ENCODE measurements at places on chromosomes 7 and 10.

- no peak for DNase-seq
Observed at GRCh38 chr7:30647589-30648364, 34.5 kb downstream of the CRHR2 start.

DNA sequence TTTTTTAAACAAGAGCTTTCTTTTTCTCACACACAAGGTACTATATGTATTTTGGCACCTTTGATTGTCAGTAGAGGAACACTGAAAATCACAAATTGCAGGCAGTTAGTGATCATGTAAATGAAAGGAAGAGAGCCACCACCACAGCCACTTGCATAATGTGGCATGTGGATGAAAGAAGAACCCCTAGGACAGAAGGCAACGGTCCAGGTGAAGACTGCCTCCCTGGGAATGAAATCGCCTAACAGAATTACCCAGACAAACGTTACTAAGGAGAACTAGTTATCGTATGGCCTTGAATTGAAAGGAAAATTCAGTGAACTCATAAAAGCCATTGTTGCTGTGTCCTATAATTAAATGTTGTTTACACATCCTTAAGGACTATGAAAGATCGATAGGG, 41.2 kb upstream of the PTPRZ1 start:
- DNase-seq = no peak

- DNase-seq = no peak
Observed at GRCh38 chr7:34277016-34277802, 371.9 kb downstream of the BMPER start.

GRCh38 chr10:120121768-120122167, 229.2 kb downstream of the SEC23IP start:
- DNase-seq = no peak

DNA sequence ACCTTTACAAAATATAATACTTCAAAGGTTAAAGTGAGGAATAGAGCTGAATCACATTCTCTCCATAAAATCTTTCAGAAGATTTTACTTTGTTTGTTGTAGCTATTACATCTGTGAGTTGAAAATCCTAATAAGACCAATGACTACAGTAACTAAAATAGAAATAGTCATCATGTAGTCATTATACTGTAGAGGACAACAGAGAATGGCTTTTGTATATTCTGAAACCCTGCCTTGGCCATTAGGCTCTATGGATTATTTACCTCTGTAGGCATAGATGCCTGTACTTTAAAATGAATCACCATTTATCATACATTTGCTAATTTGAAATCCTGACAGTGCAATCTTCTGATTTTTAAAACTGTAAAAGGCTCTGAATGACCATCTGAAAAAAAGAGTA, 923.0 kb downstream of the REEP3 start:
- DNase-seq = no peak

GRCh38 chr7:149735181-149735602, 38.2 kb downstream of the ZNF467 start:
- DNase-seq = no peak

DNA sequence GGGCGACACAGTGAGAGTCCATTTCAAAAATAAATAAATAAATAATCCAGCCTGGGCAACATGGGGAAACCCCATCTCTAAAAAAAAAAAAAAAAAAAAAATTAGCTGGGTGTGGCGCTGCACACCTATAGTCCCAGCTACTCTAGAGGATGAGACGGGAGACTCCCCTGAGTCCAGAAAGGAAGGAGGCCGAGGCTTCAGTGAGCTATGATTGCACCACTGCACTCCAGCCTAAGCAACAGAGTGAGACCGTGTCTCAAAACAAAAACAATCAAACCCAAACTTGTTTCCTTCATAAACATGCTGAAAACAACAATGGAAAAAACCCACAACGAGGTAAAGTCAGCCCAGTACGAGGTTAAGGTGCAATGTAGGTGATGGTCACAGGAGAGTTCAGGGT, 1.2 kb downstream of the COX19 start:
- DNase-seq = no peak

DNA sequence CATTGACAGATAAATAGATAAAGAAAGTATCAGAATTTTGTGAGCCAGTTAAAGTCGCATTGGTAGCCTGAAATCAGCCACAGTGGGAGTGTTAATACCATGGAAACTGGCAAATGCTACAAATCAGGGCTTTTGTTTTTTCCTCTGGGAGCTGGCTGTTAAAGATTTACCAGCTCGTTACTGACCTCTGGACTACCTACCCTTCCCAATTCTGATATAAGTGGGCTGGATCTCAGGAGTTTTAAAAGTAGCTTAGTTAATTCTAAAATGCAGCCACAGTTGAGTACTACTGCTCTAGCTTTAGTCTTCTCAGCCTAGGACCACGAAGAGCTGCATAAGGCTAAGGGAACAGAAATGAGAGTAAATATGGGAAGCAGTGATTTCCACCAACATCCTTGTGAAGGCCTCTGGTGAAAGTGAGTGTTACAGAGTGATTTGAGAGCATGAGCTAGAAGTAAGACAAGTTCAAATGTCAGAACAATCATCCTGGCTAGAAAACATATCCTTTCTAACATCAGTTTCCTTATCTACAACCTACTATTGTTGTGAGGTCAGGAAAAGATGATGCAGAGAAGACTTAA, 53.2 kb downstream of the A1CF start:
- DNase-seq = no peak

- DNase-seq = no peak
Observed at GRCh38 chr10:6973899-6974298, 393.8 kb upstream of the PRKCQ start.

All from stimulated activated CD8-positive, alpha-beta memory T cell treated with anti-CD3 and anti-CD28 coated beads, Interleukin-4, amount 100 ng/mL, for 48 hours (primary cell).